ENCODE measurements at places on chromosomes 7 and 10.

GRCh38 chr10:49418328-49418727, 22.4 kb upstream of the DRGX start:
- DNase-seq, result no peak

DNA sequence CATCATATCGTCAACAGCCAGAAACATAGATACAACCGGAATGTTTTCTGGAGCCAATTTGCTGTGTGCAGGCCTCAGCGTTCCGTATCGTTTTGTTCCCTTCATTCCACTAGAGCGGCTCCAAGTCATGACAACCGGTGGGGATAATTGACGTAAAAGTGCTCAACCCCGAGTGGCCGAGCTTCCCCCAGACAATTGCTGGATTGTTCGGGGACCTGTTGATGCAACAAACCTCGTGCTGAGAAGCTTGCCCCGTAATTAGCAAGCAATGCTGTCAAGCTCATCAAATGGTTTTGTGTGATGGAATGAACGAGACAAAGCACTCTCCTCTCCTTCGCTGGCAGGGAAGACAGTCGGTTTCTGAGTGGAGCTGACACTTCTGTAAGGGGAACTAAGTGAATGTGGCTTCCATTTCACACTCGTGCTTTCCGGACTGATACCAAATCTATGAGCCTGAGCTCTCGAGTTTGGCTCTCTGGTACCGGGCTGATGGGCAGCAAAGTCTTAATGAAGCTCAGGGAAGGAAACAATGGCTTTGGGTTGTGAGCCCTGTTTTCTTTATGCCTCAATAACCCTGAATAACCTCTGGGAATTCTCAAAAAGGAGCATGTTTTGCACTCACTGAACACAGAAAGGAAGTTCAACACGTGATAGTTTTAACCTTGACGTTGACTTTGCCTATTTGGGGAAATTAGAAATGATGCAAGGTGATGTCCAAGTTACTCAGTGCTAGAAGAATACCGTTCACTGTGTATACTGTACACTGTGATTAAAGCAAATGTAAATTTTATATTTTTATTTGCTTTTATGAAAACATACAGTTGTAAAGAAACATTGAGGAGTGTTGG, 220.5 kb downstream of the BAMBI start:
- no peak for DNase-seq

DNA sequence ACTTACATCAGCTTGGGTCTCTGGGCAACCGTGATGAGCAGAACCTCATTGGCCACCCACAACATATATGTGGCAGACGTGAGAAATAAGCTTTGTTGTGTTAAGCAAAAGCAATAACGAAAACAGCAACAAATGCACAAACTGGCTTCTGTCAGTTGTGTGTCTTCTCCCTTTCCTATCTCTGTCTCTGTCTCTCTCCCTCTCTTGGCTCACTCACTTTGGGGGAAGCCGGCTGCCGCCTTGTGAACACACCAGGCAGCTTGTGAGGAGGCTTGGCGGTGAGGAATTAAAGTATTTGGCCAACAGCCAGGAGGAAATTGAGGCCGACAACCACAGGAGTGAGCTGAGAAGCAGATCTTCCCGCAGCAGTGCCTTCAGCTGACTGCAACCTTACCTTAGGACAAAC, 21.9 kb upstream of the CDCA7L start:
- no peak for DNase-seq

- no peak for DNase-seq
Measured at GRCh38 chr10:79071396-79071923, 2.7 kb downstream of the ZMIZ1 start.

DNA sequence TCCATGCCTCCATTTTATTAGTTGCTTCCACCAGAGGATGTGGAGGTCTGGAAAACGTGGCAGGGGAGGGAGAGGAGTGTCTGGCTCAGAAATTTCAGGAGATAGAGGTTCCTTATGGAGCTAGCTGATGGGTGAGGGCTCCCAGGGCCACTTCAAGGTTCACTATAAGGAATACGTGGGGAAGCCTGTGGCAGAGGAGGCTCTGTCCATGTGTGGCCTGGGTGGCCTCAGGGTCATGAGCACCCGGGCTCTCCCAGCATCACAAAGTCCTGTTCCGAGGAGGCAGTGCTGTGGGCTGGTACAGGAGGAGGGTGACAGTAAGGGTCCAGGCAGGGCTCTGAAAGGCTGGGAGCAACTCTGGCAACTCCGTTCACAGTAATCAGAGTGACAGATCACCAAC, 24.6 kb downstream of the ARHGAP22 start:
- DNase-seq, result peak; percentile 28

DNA sequence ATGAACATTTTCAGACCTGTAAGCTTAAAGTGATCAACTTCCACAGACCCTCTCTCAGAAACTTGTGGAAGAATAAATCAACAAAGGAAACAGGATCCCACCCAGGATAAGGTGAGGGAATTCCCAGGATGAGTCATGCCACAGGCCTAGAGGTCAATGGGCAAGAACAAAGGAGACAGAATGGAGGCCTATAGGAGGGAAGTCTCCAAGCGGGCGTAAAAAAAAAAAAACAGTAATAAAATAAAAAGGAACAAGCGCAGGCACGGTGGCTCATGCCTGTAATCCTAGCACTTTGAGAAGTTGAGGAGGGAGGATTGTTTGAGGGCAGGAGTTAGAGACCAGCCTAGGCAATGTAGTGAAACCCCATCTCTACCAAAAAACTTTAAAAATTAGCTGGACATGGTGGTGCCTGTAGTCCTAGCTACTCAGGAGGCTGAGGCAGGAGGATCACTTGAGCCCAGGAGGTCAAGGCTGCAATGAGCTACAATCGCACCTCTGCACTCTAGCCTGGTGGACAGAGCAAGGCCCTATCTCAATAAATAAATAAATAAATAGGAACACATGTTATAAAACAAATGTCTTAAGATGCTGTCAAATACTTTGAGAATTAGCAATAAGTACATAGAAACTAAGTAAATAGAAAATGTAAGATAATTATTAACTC, 8.4 kb downstream of the SORBS1 start:
- no peak for DNase-seq

- no peak for DNase-seq
Measured at GRCh38 chr7:116918704-116919103, 34.6 kb upstream of the ST7 start.

GRCh38 chr7:2607122-2607922, 24.5 kb upstream of the TTYH3 start:
- no peak for DNase-seq

DNA sequence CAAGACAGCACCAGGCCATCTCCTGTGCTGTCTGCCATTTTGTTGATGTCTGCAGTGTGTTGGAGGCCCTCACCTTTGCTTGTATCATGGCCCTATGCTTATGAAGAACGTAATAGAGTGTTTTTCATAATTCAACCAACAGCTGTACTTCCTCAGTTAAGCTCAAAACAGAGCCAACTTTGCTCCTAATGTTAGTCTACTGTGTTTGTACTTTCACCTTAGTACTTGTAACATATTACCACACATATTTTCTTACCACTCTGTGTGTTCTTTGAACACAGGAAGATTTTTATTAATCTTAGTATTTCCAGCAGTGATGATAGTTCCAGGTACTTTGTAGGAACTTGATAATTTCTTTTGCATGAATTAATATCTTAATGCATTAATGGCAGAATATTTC, 5.9 kb downstream of the ZNF33A start:
- no peak for DNase-seq

DNA sequence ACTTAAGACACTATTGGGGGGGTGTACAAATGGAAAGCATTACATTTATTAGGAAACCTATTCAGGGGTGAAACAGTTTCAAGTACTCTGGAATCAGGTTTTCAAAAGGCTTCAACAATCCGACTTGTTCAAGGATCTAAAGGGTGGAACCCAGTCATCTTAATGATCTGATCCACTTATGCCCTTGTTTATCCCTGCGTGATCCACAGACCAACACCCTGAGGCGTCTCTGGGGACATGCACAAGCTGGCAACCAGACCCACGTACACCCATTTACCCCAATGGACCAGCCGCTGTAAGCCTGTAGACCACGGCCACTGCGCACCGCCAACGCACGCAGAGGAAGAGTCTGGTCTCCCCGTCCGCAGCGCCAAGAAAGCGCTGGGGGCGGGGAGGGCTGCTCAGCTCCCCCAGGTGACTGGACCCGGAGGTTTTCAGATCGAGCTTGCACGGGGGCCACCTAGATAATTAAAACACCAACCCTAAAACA, 13.4 kb downstream of the HNRNPF start:
- no peak for DNase-seq

DNA sequence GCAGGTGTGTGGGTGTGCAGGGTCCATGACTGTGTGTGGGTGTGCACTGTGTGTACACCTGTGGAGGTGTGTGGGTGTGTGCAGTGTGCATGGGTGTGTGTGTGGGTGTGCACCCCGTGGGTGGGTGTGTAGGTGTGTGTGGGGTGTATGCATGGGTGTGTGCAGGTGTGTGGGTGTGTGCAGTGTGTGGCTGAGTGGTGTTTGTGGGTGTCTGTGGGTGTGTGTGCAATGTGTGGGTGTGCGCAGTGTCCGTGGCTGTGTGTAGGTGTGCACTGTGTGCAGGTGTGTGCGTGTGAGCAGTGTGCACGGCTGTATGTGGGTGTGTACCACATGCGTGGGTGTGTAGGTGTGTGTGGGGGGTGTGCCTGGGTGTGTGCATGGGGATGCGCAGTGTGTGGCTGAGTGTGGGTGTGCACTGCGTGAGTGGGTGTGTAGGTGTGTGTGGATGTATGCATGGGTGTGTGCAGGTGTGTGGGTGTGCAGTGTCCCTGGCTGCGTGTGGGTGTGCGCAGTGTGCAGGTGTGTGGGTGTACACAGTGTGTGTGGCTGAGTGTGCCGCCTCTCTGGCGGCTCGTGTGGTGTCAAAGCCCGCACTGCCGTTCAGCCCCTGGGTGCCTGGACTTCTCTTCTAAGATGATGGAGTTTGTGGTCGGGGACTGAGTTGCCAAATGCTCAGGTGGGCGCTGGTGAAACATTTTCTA, 208.3 kb downstream of the DNAJB6 start:
- DNase-seq, result no peak

GRCh38 chr10:42543840-42544372, 94.5 kb downstream of the ZNF33B start:
- no peak for DNase-seq

DNA sequence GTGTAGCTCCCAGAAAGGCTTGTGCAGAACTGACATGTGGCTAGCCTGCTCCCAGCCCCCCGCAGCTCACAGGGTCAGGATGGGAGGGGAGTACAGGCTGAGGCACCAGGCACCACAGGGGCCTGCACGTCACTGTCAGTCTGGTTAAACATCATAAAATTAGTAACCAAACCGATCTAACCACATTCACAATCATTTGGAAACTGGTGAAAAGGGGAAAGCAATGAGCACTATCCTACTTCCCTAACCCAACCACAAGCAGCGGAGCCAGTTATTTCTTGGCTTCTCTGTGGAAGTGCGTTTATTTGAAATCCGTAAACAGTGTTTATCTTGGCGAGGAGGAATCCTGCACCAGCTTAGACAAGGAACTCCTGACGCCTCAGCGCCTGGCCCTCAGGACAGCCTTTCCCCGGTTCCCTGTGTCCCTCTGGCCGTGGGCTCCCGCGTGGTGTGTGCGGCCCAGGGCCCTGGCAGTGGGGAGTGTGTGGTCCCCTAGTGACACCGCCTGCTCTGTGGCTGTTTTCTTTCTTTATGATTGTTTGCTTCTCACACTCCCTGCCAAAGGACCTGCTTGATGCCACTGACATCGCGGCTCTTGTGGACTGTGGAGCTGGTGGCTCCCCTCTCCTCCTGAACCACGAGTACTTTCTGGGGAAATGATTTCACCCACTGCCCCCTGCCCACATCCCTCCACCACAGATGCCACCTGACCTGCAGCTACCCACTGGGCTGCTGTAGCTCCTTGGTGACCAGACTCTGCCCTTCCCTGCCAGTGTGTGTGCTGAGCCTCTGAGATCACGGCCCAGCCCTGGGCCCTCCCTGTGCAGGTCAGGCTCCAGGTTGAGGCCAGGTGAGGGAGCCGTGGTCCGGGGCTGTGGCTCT, 38.0 kb downstream of the INPP5A start:
- peak; percentile 17 for DNase-seq

- no peak for DNase-seq
Measured at GRCh38 chr7:153286763-153287162, 527.2 kb downstream of the ACTR3B start.

- DNase-seq, result no peak
Measured at GRCh38 chr7:94440451-94441039, 45.9 kb downstream of the COL1A2 start.

- DNase-seq, result no peak
Measured at GRCh38 chr10:126259760-126260479, 128.4 kb downstream of the ADAM12 start.

DNA sequence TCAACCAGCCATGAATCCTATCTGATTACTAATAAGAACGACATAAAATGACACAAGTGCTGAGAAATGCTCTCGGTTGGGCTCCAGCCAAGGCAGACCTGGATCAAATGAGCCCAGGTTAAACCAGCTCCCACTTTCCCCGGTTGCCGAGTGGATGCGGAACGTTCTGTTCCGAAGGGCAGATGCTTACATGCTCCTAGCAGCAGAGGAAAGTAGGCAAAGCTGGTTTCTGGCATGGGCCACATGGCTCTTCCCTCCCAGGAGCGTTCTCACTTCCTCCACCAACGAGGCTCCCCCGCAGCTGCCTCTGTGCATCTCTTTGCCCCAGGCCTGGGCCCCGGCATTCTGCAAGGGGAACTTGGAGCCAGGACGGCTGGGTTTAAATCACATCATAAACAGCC, 61.8 kb upstream of the SDK1 start:
- no peak for DNase-seq

GRCh38 chr10:27372095-27372494, 131.5 kb upstream of the ACBD5 start:
- DNase-seq, result no peak

- no peak for DNase-seq
Measured at GRCh38 chr10:124994573-124995473, 52.9 kb downstream of the ZRANB1 start.

GRCh38 chr7:47298636-47299035, 283.3 kb downstream of the TNS3 start:
- no peak for DNase-seq

DNA sequence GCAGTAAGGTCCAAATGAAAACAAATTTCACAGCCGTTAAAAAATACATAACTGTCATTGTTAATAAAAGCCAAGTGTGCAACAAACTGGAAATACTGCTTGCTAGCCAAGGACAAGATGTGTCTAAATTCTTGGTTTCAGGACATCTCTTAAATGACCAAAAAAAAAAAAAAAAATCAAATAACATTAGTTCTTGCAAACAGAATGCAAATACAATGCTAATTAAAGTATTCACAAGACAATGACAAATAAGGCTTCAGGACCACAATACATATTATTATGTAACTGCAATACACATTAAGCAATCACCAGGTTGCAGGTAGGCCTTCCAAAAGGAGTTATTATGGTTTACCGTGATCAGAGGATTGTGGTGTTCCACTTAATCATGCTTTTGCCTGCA, 3.6 kb downstream of the ARHGAP21 start:
- DNase-seq, result no peak
